ENCODE measurements at places on chromosomes 11 and 22.

DNA sequence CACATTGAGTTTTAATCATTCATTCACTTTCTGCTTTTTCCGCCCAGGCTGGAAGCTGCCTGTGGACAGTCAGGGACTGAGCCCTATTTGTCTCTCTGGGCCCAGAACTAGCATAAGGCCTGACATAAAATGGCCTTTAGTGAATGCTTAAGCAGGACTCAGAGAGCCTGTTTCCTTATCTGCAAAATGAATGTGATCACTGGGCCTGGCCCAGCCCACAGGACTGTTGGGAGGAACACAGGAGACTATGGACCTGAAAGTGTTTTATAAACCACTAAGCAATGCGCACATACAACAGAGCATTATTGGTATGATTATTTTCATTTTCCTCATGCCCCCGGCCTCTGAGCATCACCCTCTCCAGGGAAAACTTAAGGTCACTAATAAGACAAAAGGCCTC, 3.9 kb upstream of the MYH9 start:
- no peak for DNase-seq

- DNase-seq: no peak
These were observed 1075.0 kb downstream of the BRD1 start for GRCh38 chr22:48752451-48753380.

- DNase-seq: no peak
These were observed 10.3 kb downstream of the CAT start for GRCh38 chr11:34449013-34449412.

GRCh38 chr11:119701591-119702549, 27.1 kb downstream of the NECTIN1 start:
- DNase-seq: no peak

DNA sequence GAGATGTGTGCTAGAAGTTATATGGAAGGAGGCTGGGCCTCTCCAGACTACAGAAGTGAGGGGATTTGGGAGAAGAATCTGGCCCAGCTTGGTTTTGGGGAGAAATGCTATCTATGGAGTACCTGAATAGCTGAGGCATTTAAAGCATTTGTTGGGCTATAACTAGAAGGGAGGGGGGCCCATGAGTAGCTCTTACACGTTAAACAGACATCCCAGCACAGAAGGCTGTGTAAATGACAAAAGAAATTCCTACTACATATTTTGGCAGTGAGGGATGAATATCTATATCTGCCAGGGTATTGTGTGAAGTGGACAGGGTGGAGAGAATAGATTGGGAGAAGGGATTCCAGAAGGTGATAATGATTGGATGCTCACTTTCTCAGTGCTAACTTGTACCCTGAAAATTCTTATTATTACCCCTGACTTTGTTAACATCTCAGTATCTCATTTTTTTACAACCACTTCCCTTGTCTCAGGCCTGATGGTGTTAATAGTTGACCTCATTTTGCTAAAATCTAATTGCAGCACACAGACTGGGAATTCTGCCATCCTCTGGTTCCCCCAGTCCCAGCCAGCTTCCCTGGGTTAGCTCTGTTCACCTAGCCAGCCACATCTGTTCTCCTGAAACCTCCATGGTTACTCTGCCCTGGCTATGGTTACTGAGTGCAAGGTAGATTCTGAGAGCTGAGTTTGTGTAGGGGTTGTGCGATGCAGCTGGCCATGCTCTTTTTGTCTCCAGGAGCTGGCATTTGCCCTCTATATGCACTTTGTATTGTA, 28.8 kb upstream of the RRM1 start:
- DNase-seq: no peak

GRCh38 chr11:75478783-75479596, 46.0 kb upstream of the KLHL35 start:
- no peak for DNase-seq

DNA sequence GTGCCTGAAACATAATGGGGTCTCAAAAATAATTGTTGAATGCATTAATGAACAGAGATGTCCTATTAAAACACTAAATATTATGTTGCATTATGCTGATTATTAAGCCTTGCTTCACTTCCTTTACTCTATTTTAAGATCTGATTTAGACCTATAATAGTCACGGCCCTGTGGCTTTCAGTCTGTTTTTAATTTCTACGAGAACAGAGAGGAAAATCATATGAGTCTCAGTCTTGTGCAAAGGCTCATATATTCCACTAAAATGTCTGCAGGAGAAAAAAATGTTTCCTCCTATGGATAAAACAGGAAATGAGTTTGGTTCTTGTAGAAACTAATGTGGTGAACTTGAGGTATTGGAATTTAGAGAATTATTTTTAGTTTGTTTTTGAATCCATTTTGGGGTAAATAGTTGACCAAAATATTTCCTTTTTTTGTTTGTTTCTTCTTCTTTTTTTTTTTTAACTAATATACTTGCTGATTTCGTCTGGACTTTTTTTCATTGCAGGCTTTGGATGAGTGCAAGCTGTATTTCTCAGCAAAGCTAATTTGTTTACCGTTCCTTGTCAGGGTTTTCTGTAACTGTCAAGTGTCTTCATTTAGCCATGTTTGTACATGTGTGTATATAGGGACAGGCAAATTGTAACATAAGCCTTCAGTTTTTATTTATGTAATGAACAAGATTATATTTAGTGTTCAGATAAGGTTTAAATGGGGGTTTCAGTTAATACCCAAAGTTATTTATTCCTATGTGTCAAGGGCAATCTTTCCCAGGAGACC, 139.1 kb upstream of the DDI1 start:
- DNase-seq: no peak

DNA sequence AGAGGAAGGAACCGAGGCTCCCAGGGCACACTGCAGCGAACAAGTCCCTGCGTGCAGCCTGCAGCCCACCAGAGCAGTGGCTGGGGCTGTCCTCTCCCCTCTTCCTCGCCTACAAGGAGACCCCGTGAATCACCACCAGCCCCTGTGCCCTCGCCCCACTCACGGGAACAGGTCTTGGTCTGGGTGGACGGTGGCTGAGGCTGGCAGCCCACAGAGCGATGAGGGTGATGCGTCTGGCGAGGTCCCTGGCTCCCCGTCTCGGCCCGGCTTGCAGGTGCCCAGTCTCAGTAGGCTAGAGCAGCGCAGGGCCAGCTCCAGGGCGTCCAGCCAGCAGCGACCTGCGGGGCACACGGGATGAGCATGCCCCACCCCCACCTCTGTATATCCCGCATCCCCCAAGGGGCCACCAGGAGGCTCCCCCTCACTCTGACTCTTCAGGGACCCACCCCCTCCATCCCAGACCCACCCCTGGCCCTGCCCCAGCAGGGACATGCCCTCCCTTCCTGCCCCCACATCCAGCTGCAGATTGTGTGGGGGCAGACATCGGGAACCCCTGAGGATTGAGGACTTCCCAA, 50.5 kb upstream of the CARS1 start:
- no peak for DNase-seq

DNA sequence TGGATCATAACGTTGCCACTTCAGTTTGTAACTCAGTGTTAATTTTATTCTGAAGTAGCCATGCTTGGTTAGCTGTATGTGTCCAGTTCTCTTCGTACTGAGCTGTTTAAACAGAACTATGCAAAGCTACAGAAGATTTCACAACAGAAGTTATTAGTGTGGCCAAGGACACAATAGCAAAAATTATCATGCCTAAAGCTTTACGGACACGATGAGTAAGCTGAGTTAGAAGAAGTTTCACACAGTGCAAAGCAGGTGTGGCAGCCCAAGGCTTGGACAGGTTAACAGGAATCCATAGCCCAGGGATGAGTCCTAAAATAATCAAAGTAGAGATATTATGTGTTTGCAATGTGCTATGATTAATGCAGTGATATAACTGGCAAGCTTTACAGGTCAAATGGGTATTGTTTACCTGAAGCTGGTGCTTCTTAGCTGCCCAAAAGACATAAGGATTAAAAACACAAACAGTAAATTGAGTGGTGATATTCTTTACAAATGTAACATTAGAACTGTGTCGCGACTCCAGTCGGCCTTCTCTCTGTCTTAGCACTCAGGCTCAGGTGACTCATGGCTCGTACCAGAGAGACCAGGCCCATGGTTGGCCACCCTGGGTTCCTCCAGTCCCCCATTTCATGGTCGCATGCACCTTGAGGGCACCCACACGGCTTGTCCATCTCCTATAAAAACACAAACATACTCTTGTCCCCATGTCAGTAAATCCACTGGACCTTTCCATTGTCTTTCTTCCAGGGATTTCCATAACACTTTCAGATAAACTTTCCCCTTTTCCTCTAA, 35.5 kb upstream of the NCAM1 start:
- DNase-seq: no peak

- DNase-seq: no peak
These were observed 16.4 kb downstream of the APOL2 start for GRCh38 chr22:36222887-36223450.

GRCh38 chr11:130634961-130635473, 186.6 kb downstream of the ADAMTS15 start:
- DNase-seq: no peak

GRCh38 chr11:19398273-19398672, 157.5 kb upstream of the E2F8 start:
- no peak for DNase-seq

Data from NCI-H187 treated with DMSO at 0.1 percent for 48 hours (cell line).